NCI-H1105 (cell line): ENCODE measurements at places on chromosomes 1 and 21.

DNA sequence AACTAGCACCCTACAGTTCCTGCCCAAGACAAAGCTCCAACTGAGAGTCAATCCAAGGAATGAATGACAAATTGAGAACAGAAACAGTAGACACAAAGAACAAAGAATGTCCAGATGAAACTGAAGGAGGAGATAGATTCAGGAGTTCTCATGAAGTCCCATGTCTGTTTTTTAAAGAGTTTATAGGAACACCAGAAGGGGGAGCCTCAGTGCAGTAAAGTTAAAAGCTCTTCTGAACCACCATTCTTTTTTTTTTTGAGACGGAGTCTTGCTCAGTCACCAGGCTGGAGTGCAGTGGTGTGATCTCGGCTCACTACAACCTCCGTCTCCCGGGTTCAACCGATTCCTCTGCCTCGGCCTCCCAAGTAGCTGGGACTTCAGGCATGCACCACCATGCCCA, 323.6 kb downstream of the MRPL39 start:
- DNase-seq: no peak

DNA sequence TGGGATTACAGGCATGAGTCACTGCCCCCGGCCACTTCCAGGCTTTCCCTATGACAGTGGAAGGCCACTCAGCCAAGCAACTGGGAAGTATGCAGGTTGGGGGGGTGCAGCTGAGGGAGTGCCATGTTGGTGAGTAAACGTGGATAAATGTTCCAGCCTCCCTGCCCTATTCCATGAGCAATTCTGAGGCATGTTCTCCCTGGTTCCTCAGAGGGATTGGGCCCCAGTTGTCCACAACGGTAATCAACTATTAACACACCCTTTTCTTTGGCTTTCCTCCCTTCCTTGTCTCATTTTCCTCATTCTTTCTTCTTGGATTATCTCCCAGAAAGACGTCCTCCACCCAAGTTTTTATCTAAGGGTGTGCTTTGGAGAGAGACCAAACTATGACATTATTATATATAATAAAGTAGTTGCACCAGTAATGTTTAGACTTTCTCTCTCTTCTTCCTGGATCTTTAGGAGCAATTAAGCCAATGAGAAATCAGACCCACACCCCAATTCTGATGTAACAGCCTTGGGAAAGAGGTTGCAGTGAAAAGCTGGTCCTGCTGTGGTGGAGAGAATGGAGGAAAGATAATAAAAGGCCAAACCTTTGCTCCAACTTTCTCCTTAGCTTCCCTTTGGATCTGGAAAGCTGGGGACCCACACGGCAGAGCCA, 6.8 kb upstream of the SLAMF9 start:
- DNase-seq: no peak

GRCh38 chr1:235124111-235124510, 4.5 kb downstream of the TOMM20 start:
- DNase-seq: no peak

- DNase-seq: no peak
These were observed 3.9 kb downstream of the PSMB2 start for GRCh38 chr1:35637401-35637809.

GRCh38 chr1:171898941-171899340, 57.6 kb downstream of the DNM3 start:
- no peak for DNase-seq

GRCh38 chr1:207670997-207671396, 26.1 kb downstream of the CR1L start:
- DNase-seq: no peak

GRCh38 chr1:37035796-37036666, 1.7 kb upstream of the GRIK3 start:
- DNase-seq: no peak

DNA sequence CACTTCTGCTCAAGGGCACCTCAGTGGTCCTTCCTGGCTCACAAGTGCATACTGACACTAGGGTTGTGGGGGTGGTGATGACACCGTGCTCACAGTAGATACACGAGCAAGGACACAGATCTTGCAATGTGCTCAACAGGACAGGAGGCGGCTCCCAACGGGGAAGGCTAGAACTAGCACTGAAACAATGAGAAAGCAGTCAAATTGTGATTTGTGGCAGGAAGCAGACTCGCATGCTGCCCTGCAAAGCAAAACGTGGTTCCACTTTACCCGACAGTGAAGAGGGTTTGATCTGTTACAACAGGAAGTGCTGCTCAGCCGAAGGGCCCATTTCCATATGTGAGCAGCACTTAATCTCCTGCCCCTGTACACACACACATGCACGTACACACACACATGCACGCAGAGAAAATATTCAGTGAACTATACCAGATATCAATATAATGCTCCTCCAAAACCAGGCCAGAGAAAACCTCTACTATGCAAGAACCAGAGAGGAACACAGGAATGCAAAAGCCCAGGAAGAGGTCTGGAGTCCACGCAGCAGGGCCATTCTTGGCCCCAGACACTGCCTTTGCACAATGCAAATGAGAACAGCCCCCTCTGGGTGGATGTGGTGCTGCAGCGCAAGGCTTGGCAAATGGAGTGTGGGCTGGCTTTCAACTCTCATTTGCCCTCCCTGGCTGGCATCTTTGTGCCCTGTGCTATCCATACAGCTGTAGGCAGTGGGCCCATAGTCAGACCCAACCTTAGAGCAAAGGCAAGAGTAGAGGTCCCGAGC, 47.1 kb downstream of the KANK4 start:
- DNase-seq: no peak
